Retina (tissue), 1 donor: ENCODE measurements at places on chromosomes 2 and 18.

- no peak for DNase-seq
These were observed 185.1 kb downstream of the SCG2 start for GRCh38 chr2:223416815-223417610.

- no peak for DNase-seq
These were observed 332.1 kb upstream of the TCF4 start for GRCh38 chr18:55920063-55920462.

- peak; percentile 10 for DNase-seq
These were observed 339.6 kb downstream of the TRIB2 start for GRCh38 chr2:13056259-13056843.

GRCh38 chr2:17672583-17673317 lies 80.9 kb downstream of the SMC6 start:
- no peak for DNase-seq

DNA sequence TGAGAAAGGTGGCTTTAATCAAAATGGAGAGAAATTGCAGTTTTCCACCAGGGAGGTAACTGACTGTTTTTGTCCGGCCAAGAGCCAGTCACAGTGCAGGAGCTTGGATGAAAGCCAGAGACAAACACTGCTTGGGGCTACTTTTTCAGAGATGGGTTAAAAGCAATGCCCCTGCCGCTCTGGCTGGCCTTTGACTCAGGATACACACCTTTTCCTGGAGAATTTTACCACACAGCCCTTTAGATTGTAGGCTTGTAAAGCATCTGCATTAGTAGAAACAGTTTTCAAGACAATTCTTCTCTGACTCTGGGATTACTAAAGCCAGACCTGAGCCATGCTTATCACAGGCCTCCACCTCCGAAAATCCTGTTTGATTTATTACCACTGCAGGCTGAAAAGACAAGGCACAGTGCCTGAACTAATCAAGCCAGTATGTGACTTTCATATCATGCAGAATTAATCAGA lies 79.7 kb downstream of the CCBE1 start:
- DNase-seq: no peak

GRCh38 chr2:233060501-233060979 lies 398 bp downstream of the INPP5D start:
- no peak for DNase-seq

GRCh38 chr2:127910415-127910814 lies 24.7 kb upstream of the AMMECR1L start:
- DNase-seq: no peak

DNA sequence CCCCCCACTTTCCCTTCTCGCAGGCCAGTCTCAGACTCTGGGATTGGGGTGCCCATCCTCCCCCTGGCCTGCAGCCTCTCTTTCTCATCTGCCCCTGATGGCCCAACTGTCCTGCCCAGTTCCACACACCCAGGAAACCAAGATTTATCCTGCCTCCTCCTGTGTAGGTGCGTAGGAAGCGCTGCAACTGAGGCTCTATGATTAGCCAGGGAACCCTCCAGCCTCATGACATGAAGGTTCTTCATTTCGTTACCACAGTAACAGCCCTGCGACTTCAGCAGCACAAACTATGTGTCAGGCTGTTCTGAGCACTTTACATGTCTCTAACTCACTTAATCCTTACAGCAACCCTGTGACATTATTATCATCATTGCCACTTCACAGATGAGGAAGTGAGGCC lies 305.9 kb downstream of the CELF4 start:
- DNase-seq: no peak

GRCh38 chr18:79071503-79072210 lies 2.5 kb downstream of the ATP9B start:
- DNase-seq: no peak

GRCh38 chr2:175228179-175228578 lies 46.7 kb upstream of the ATP5MC3 start:
- DNase-seq: no peak

- DNase-seq: no peak
These were observed 46.7 kb upstream of the LCLAT1 start for GRCh38 chr2:30400151-30400954.

- no peak for DNase-seq
These were observed 248.5 kb upstream of the SESTD1 start for GRCh38 chr2:179513181-179513580.

- no peak for DNase-seq
These were observed 28.1 kb upstream of the SCYGR2 start for GRCh38 chr2:227570615-227571014.

GRCh38 chr2:236124182-236124893 lies 43.8 kb downstream of the GBX2 start:
- DNase-seq: no peak

GRCh38 chr2:54664238-54664786 lies 59.1 kb upstream of the EML6 start:
- DNase-seq: no peak

DNA sequence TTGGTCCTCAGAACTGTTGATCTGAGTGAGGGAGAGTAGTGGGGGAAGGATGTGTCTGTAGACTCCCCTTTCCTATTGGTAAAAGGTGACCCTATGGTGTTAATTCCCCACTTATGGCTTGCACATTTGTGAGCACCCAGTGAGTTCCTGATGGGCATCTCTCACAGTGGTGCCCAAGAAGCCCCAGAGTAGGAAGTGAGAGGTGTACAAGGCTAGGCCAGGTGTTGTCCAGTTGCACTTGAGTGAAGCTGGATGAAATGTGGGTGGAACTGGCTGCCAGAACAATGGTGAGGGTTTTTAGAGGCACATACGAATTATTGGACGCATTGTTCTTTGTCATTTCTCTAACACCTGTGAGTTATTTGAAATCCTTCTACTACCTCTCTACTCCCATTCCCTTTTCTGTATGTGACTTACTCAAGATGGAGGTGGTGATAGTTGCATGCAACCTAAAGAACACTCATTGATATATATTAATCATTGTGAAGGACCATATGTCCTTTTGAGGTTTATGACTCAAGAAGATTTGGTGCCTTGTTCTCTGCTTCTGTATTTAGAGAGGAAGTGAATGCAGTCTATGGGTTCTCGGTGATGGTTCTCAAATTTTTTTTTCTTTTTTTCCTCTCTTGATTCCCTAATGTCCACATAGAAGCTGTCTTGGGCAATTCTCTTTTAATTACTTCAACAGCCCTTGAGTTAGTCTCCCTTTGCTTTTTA lies 162.7 kb downstream of the FSHR start:
- no peak for DNase-seq

DNA sequence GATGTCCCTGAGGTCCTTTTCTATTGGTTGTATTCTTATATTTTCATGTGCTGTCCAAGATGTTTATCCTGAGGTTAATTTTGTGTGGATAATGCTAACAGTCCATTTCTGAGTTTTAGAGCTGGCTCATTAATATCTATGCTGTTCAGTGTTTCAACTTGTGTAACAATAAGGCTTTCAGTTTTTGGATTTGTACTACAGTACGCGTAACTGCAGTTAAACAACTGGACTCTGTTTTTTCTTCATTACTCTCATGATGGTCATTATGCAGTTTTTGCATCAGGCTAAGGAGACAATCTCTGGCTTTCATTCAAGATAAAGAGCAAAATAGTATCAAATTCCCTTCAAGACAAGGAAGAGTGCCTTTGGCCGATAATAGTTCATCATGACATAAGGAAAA lies 1364.8 kb downstream of the DPP10 start:
- no peak for DNase-seq

GRCh38 chr2:152055366-152056108 lies 43.3 kb downstream of the CACNB4 start:
- DNase-seq: no peak

- no peak for DNase-seq
These were observed 220.1 kb upstream of the TMEFF2 start for GRCh38 chr2:192414794-192415193.
